ENCODE measurements at places on chromosomes 13 and 19. TPM values are rescaled to one million over a fixed set of nuclear protein-coding genes. Genes with fewer than 3 reads are reported as not detected.

The KCTD4 gene
- total RNA-seq = not detected

- no peak for DNase-seq
Measured at GRCh38 chr13:110557610-110558305, 3.8 kb downstream of the RAB20 start.

The CYP2A6 gene
- total RNA-seq = not detected

The LILRA1 gene
- 2.7 TPM for total RNA-seq

The ZSCAN5C gene
- not detected for total RNA-seq

- no peak for DNase-seq
Measured at GRCh38 chr13:26837997-26838396, 77.4 kb upstream of the GPR12 start.

GRCh38 chr13:81171065-81171647 is 830.2 kb upstream of the SPRY2 start:
- DNase-seq = no peak

GRCh38 chr19:4075373-4075772 is 8.7 kb upstream of the ZBTB7A start:
- DNase-seq = no peak

GRCh38 chr13:51122868-51123566 is 11.9 kb upstream of the C13orf42 start:
- DNase-seq = no peak

The SKA3 gene
- total RNA-seq = not detected

GRCh38 chr13:35475960-35476943 is at the start of gene MAB21L1:
Gene MAB21L1, minus strand, starts transcription at chr13:35476689. Its CDS starts 551 bp downstream, at chr13:35476138.
- DNase-seq = no peak

DNA sequence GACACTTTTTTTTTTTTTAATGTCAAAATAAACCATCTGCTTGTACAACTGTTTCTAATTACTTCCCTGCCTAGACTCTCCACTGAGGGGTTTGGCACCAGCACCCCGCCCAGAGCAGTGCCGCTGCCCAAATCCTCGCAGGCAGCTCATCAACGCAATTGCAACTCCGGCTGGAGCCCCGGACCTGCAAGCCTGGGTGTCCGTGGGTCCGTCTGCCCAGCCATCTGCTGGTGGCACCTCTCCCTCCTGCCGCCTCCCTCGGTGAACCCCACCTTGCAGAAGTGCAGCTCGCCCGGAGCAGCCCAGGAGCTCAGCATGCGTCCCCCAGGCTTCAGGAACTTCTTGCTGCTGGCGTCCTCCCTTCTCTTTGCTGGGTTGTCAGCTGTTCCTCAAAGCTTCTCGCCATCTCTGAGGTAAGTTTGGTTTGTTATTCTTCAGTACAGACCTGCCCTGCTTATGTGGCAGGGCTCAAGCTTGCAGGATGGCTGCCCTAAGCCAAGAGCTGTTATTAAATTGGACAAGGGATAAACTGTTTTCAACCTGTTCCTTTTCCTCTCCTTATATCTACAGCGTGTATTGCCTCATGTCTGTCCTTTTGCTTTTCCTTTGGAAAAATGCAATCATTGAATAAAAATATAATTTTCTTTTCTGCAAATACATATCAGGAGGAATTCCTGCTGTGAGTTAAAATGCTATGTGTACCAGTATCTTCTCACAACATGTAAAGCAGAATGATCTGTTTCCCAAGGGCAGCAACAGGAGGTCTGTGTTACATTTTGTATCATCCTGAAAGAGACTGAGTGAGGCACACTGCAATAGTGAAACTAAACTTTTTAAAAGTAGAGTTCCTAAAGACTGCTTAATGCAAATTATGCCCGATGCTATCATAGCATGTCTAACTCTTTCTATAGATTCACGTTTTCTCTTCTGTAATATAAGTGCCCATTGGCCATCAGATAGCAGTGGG is at the start of gene ITGBL1:
Gene ITGBL1, plus strand, starts transcription at position 157 of the 967 bp plus-strand sequence. Its CDS starts 159 bp downstream, at position 316.
- no peak for DNase-seq

- no peak for DNase-seq
Measured at GRCh38 chr13:44969551-44970484, 19.5 kb downstream of the NUFIP1 start.

GRCh38 chr19:5907241-5907640 is 2.6 kb downstream of the VMAC start:
- no peak for DNase-seq

The MISP3 gene
- total RNA-seq = 1.7 TPM

GRCh38 chr19:12295191-12295590 is 508 bp upstream of the ZNF44 start:
- no peak for DNase-seq

- DNase-seq = no peak
Measured at GRCh38 chr13:32038343-32038742, 6.8 kb downstream of the FRY start.

GRCh38 chr13:44903574-44903985 is 85.7 kb downstream of the NUFIP1 start:
- peak; percentile 22 for DNase-seq

DNA sequence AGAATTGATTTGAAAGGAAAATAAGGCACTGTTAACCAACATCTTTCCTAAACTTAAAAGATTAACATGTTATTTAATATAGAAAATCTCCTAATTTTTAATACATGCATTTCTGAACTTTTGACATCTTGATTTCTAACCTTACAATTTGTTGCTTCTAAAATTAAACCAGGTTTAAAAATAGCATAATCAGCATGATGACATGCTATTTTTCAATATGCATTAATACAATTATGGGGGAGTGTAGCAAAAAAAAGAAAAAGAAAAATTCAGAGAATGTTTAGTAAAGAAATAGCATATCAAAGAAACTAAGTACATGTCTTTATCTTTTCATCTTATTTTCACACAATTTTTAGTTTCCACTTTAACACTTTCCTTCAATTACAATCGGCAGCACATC is 98.7 kb downstream of the PCDH9 start:
- DNase-seq = no peak

DNA sequence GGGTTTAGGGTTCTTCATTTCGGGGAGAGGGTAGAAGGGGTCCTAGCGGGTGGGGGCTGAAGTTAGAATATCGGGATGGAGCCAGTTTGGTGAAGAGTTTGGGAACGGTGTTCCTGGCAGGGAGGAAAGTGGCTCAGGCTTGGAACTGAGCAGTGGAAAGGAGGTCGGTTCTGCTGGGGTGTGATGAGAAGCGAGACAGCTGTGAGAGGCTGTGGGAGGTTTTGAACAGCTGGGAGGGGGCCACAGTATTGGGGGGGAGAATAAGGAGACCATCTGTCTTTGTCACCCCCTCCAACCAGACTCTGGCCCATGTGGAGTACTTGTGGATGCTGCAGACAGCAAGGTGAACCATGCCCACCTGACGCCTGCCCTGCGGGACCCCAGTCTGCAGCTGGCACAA is 1.0 kb upstream of the TM6SF2 start:
- DNase-seq = no peak

- DNase-seq = no peak
Measured at GRCh38 chr19:51525651-51526050, 5.8 kb downstream of the SIGLEC6 start.

Measured in thoracic aorta (tissue), 2 donors.